Trophoblast cell (in vitro differentiated cells and primary cell): ENCODE measurements at places on chromosomes 3 and 15.

DNA sequence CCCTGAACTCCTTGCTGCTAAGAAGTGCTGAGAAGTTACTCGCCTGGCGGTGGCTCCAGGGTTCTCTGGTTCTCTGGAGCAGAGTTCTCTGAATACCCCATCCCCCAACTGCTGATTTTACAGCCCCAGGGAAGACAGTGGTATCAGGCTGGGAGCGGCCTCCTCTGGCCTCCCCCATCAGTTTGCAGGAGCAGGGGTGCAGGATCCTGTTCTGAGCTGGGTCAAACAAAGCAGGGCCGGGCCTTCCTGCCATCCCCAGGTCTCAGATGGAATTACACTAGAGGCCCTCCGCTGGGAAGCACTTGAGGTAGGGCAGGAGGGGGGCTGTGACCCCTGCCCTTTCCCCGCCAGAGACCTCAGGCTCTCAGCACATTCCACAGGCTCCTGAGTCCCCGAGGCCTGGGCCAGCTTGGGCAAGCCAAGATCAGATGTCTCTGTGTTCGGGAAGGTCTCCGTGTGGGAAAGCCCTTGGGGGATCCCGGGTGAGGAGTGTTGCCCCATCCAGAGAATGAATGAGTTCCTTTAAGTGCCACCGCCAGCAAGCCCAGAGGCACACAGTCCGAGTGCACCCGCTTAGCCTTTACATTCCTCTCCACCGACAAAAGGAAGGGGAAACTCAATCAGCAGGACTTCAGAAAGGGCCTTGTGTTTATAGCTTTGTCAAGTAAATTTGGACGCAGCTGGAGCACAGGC is 149.9 kb downstream of the LRRK1 start:
- DNase-seq: peak; percentile 97

DNA sequence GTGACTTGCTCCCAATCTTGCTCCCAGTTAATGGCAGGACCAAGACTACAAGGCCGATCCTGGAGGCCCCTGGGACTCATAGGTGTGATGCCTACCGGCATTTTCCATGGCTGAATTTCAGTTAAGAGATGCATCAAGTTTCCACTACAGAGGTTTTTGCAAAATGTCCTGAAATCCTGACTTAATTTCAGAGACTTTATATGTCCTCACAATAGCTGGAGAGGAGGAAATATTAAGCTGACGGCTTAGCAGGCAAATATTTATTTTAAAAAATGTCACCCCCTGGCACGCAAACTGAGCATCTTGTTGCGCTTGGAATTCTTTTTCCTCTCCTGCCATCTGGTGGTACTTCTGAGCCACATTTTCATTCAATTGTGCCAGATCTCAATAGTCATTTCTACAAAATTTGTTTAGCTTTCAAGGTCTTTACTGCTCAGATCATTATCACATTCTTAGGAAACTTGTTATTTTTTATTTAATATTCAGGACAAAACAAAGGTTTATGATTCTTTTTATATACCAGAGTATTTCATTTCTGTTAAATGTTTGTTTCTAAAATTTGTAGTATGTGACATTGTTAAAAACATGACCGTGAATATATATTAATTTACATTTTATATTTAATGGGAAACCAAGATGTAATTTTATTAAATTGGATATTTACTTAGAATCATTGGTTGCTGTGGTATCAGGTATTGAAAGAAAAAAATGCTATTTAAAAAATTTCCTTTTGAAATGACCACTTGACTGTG is 189.2 kb upstream of the THRB start:
- DNase-seq: peak; percentile 27

GRCh38 chr15:45747426-45747825 is 112.6 kb downstream of the SQOR start:
- DNase-seq: no peak

GRCh38 chr3:26058901-26059321 is 269.0 kb downstream of the OXSM start:
- no peak for DNase-seq

GRCh38 chr3:122322095-122323075 is 2.7 kb upstream of the CSTA start:
- no peak for DNase-seq

- DNase-seq: no peak
Measured at GRCh38 chr3:22175947-22176346, 424.9 kb upstream of the ZNF385D start.

DNA sequence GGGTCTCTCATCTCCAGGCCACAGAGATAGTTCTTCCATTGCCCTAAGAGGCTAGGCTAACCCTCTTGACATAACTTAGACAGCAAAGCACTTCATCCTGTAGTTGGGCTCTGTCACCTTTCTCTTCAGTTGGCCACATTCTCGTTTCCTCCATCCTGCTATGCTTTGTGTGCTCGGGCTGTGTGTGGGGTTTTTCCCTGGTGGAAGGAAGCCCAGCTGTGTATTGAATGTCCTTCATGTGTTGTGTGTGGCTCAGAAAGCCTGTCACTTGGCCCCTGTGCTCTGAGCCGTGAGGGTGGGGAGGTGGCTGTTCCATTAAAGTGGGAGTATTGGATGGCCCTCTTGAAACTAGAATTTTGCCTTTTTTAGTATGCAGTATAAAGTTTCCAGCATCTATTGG is 8.8 kb upstream of the EXOG start:
- DNase-seq: no peak

- no peak for DNase-seq
Measured at GRCh38 chr15:69668039-69668705, 215.6 kb downstream of the RPLP1 start.

DNA sequence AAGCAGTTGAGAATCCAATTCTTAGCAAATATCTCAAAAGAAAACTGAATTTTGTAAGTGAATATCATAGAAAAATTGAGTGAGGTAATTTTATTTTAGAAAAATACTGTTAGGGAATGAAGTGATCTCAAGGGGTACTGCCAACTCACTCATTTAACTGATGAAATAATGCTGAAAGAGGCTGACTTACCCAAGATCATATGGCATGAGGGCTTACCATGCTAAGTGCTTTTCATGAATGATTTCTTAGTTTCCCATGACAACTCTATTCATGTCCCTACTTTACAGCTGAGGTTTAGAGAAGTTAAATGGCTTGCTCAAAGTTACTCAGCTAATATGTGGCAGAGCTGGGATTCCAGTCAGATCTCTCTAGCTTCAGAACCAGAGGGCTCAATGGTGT is 30.6 kb downstream of the CCDC14 start:
- DNase-seq: no peak

DNA sequence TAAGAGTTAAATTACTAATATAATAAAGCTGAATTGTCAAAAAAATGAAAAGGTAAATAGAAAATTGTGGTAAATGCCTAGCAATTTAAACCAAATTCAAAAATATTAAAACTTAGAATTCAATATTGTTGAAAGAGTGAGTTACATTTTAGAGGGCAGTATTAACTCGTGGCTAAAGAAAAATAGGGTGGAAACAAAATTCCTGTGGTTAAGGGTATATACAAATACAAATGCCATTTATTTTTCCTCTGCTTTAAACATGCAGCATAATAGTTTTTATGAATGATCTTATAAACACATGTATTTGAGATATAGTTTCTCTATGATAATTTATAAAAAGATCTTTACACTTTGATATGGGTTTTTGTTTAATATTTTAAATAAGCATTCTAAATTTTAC is 79.0 kb downstream of the NEDD4 start:
- no peak for DNase-seq

DNA sequence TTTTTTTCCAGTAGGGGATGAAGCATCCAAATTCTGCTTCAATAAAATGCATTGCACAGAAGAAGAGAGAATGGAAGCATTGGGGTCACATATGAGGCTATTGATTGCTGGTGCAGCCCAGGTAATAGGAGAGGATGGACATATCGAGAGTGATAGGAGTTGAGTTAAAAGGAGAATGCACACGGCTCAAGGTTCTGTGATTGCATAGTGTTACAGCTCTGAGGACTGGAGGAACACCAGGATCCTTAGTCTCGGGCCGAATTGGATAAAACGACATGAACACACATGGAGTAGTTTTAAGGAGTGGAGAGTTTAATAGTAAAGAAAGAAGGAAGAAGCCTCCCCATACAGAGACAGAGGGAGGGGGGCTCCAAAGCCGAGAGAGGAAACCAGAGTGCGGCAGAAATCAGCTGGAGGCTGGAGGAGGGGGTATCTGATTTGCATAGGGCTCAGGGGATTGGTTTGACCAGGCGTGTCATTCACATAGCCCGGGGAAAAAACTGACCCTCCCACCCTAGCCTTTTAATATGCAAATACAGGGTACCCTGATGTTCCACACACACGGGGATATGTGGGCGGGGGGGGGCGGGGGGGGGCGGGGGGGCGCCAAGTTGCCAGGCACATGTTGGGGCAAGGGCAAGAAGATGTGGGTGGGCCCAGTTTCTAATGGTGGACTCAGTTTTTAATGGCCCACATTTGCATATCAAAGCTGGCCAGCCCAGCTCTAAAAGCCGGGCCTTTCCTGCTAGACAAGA is 156.9 kb downstream of the AGBL1 start:
- DNase-seq: no peak

- DNase-seq: no peak
Measured at GRCh38 chr3:113668015-113668414, 28.4 kb downstream of the USF3 start.

DNA sequence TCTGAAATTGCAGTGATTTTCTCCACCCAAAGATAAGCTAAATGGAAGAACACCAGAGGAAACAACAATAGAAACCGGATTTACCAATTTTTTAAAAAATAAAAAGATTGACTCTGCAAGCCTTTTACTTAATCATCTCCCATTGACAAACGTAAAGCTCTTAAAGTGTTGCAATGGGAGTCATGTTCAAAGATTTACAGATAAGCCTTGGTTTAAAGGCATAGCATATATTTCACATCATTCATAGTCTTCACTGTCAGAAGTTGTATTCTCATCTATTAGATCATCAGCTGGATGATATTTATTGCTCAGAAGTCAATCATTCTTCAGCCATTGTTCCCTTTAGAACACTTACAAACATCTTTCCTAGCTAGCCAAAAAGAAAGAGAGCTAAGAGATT is 397.6 kb downstream of the GBE1 start:
- no peak for DNase-seq
